ENCODE measurements at places on chromosomes 11 and 22.

DNA sequence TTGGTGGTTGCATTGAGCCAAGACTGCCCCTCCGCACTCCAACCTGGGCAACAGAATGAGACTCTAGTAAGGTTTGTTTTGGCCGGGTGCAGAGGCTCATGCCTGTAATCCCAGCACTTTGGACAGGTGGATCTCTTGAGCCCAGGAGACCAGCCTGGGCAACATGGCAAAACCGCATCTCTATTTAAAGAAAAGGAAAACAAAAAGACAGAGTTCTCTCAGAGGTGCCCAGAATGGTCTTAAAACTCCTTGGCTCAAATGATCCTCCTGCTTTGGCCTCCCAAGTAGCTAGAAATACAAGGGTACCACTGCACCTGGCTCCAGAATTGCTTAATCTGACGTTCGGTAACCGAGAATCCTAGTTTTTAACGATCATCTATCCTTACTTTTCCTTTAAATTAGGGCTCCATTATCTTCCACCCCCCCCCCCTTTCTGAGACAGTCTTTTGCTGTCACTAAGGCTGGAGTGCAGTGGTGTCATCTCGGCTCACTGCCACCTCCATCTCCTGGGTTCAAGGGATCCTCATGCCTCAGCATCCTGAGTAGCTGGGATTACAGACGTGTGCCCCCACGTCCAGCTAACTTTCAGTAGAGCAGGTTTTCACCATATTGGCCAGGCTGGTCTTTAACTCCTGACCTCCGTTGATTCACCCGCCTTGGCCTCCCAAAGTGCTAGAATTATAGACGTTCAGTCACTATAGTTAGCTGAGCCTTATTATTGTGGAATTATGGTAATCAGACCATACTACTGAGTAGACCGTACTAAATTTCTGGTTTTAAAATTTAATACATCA lies 1.7 kb downstream of the RPS25 start:
- no peak for DNase-seq

DNA sequence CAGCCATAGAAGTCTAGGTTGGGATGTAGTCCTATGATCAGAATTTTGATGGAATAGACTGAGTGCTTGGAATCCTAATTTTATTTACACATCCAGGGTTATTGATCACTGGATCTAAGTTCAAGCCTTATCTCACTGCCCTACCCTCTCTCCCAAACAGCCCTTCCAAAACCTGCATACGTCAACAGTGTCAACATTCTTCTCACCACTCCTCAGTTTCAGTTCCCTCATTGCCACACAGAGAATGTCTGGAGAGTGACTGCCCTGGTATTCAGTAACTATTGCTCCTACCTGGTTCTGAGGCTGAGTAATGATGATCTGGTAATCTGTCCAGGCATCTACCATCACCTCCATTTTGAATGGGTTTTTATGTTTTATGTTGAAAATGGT lies 60.0 kb downstream of the GLYATL1 start:
- DNase-seq, result no peak

GRCh38 chr11:120061761-120062560 lies 76.0 kb downstream of the TRIM29 start:
- no peak for DNase-seq

DNA sequence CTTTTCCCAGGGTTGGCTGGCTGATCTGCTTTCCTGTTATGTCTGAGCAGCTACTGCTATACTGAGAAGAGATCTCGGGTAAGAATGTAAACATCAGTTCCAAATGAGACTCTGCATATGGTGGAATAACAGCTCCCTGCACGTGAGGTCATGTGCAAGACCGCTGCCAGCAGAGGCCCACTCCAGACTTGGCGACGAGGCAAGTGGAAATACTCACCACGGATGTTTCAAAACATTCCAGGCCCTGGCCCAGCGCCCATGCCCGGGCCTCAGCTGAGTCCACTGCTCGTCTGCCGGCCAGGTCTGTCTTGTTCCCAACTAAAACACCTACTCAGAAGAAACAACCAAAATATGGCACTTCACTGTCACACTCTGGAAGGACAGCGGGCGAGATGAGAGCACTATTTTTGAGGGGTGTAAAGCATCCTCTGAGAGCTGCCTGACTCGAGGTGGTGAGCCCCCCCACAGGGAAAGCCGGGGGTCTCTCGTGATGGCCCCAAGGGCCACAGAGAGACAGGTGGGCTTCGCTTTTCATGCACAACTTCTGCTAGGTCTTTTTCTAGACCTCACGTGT lies 13.1 kb downstream of the IFT27 start:
- no peak for DNase-seq
